ENCODE measurements at places on chromosomes 2 and 18.
A peak's percentile ranks its signal among the peaks of the same experiment; 100 is the strongest.

- no peak for DNase-seq
Observed at GRCh38 chr2:150341982-150342680, 145.3 kb downstream of the RND3 start.

DNA sequence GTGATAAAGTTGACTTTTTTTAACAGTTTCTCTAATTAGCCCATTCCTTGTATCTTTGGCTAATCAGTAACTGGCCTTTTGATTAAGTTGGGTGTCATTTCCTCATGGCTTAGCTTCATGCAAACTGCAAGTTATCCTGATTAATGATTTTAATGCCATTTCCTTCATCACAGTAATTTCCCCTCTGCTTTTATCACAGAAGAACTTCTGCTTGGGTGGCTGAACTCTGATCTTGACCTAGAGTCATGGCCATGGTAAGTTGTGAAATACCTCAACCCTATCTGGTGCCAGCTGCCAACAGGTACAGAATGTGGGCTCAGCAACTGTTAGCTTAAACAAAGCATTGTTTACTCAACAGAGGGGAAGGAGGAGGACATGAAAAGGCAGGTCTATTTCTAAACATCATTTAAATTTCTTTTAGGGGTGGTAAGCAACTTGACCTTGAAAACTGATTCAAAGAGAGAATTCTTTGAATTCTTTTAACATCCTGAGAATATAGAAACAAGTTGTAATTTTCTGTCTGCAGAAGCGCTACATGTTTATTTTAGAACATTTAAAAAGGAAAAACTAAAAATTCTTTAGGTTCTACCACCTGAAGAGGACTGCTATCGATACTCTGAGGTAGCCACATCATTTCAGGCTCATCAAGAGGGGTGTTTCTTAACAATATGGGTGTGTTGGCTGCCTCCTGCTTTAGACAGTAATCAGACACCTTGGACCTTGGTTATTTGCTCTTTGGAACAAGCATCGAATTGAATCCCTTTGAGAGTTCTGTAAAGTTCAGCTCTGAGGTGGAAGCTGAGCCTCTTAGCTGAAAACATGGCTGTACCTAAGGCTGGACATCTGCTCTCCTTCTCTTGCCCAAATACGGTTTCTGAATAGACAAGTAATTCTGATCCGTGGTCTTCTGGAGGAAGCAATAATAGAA is 39.7 kb downstream of the ANXA4 start:
- no peak for DNase-seq

- DNase-seq = no peak
Observed at GRCh38 chr2:148796735-148797512, 78.1 kb upstream of the KIF5C start.

DNA sequence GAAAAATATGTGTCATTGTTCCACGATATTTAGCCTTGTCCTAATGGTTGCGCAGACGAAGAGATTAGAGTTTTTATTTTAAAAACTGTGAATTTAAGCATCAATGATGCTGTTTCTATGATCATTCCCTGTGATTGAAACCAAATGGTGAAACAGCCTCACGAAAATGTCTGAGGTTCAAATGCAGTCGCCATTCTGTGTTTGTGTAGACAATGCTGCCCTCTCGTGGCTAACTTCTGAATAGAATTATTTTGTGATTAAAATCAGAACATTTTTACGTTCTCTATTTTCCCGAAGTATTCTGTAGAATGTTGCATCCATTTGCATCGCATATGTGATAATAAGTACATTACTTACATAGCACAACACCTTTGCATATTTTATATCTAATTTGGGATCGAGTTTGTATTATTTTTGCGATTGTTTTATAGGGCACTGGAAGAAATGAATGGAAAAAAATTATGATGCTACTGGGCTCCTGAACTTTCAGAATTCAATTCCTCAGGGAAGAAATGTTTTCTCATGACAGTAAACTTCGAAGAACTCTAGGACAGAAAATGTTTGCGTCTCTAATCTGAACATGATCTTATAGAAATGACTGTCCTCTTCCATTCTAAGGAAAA is 54.8 kb upstream of the CREB1 start:
- DNase-seq = peak; percentile 64

- DNase-seq = peak; percentile 67
Observed at GRCh38 chr2:169509298-169509885, at the start of gene KLHL41. Gene KLHL41, plus strand, starts transcription at chr2:169509702. Its CDS starts 77 bp downstream, at chr2:169509779.

DNA sequence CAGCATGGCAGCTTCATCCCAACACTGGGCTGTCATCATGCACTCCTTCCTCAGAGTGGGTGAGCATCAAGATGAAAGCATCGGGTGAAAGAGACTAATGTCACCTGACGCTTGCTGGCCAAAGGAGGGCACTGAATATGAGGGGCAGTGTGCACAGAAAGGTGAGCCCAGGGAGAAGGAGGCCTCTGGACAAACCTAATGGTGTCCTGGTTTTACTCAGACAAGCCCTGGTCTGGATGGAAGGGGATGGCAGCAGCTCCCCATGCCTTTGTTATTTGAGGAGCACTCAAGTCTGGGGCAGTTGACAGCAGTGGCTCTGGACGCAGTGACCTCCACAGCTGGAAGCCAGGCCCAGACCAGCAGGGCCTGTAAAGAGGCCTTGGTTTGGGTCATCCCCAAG is 209.7 kb downstream of the SMAD2 start:
- DNase-seq = no peak

DNA sequence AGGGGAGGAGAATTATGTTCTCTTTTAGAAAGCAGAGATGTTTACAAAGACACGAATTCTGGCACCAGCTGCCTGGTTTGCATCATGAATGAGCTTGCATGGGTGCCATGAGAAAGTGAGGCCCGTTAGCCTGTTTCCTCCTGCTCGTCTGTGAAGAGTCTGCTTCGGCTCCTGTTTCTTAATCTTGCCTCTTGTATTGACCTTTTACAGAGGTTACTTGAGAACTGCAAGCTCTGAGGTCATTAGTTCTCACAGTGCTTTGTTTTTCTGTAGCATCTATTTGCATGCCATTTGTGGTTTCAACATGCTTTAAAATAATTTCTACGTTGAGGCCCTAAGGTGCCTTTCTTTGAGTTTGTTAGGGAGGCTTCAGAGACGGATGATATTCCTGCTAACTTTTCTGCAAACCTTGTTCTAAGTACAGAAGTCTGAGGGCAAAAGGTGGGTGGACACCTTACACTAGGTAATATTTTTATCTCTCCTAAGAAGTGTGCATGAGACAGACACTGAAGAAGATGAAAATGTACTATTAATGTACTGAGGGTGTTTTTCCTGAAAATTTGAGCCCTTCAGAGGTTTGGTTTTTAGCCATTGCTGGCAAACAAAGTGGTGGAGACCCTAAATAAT is 53.4 kb upstream of the LINC00305 start:
- no peak for DNase-seq

DNA sequence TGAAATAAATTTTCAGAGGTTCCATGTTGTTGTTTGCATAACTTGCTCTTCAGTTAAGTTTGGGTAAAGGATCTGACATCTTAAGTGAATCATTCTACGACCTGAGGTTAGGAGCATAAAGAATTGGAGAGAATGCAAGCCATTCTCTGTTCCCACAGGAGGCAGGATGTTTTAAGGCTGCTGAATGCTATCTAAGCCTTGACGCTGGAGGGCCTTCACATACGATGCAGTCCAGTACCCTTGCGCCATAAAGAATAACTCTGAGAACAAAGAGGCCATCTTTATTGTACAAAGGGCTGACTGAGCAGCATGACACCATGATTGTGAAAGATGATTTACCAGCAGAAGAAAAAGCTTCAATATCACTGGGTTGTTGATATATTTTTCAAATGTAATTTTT is 198.4 kb downstream of the NYAP2 start:
- DNase-seq = peak; percentile 31

GRCh38 chr2:137947728-137948336 is 16.4 kb upstream of the HNMT start:
- peak; percentile 81 for DNase-seq

- no peak for DNase-seq
Observed at GRCh38 chr2:113232123-113232522, 46.6 kb downstream of the PAX8 start.

DNA sequence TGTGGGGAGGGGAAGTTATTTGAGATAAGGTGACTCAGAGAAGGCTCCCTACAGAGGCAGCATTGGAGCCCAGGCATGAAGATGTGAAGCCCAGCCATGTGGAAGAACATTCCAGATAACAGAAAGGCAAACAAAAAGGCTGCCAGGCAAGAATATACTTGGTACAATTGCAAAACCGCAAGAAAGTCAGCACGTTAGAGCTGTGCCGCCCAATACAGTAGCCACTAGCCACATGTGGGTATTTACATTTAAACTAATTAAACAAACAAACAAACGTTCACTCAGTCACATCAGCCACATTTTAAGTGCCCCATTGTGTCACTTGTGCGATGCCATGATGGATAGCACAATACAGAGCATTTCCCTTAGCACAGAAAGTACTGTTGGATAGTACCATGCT is 179.6 kb downstream of the SATB2 start:
- DNase-seq = peak; percentile 88

- peak; percentile 38 for DNase-seq
Observed at GRCh38 chr2:201579536-201579935, 63.8 kb downstream of the TMEM237 start.

DNA sequence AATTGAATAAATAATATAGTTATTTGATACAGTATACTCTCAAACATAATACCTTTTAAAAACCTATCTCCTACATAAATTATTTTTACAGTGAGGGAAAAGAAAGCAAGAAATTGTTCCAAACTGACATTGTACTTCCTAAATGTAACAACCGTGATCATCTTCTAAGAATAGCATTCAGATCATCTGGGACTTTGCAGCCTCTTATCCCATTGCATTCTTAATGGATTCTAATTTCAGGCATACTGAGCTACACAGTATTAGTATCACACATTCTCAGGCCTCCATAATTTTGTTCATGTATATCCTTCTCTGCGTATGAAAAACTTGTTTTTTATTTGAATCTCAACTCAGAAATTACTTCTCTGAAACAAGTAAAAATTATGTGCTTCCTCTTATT is 1134.7 kb upstream of the CDH2 start:
- DNase-seq = no peak

DNA sequence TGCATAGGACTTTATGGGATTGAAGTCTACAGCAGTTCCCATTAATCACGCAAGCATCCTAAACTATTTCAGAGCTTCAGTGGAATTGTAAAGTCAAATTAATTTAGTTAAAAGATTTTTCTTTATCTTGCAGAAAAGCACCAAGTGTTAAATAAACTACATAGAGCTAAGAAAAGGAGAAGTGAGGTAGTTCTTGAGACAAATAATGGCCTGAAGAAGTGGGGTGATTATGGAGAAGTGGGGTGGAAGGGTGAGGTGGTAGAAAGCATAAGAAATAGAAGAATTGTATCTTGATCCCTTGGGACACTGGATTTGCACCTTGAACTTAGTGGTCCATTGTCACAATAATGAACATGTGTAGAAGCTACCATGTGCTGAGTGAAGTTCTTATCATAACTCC is 121.7 kb upstream of the LINC00305 start:
- no peak for DNase-seq

- DNase-seq = peak; percentile 96
Observed at GRCh38 chr2:118668431-118669424, 178.7 kb downstream of the EN1 start.

- DNase-seq = no peak
Observed at GRCh38 chr2:128270672-128271596, 47.7 kb downstream of the HS6ST1 start.

GRCh38 chr2:215848698-215849097 is 164.7 kb downstream of the MREG start:
- no peak for DNase-seq

DNA sequence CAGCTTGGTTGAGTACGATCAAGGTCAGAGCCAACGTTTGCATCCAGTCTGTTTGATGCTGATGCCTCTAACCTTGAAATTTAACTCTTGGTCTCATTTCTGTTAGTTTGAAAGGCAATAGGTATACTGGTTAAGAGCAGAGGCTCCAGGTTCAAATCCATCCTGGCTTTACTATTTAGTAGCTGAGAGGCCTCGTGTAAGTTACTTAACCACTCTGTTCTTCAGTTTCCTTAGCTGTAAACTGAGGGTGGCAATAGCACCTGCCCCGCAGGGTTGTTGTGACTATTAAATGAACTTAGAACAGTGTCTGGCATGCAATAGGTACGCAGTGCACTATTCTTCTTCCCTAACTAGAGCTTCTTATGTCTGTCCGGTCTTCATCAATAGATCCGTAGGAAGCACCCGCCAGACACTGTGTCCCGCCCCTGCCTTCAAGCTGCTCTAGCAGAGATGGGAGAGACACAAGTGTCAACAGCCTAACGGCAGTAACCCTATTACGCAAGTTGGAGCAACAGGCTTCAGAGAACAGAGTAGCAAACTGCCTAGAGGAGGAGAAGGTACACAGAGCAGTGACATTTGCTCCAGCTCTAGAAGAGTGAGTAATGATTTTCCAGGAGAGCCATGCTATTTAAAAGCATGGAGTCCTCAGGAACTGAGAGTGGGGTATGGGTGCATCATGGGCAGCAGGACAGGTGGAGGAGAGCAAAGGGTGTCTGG is 62.7 kb upstream of the ST3GAL5 start:
- no peak for DNase-seq

DNA sequence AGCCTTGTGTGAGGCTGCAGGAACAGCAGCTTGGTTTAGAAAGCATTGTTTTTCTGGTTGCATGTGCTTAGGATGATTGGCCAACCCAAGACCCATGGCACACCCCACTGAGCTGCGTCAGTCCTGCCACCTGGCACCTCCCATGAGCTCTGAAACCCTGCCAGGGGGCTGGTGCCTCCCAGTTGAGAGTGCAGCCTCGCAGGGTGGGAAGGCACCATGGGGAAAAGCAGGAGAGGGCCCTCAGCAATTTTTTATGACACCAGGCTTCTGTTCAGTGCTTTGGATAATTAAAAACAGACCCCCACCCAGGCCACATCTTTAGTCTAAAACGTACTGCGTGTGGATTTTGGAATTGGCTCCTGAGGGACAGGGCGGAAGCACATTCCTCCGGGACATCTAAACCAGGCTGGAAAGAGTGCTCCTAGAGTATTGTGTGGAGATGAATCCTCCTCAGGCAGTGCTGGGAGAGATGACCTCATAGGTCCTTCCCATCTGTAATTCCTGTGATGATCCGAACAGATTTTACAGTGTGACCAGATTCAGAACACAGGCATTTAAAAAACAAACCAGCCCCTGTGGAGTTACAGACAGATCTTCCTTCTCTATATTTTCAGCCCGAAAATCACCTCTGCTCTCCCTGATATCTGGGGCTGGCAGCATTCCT is 438.3 kb downstream of the ZNF521 start:
- no peak for DNase-seq

GRCh38 chr2:239152916-239153305 is 247.9 kb downstream of the HDAC4 start:
- no peak for DNase-seq
